ENCODE measurements at places on chromosomes 3 and 15.
A peak's percentile ranks its signal among the peaks of the same experiment; 100 is the strongest.

DNA sequence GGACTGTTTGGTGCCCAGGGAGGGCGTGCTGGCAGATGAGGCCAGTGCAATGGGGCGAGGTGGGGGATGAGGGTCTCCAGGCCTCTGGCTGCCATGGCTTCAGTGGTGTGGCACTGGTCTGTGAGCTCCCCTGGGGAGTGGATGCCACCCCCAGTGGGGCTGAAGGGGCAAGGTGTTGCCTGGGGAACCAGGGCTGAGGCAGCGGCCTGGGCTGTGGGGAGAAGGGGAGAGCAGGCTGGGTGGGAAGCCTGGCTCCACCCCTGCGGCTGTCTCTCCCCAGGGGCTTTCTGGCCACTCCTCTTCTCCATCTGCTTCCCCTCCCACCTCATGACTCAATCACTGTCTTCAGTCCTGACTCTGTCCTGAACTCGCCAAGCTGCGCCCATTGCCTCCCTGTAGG lies 88.4 kb upstream of the TLE3 start:
- no peak for DNase-seq

DNA sequence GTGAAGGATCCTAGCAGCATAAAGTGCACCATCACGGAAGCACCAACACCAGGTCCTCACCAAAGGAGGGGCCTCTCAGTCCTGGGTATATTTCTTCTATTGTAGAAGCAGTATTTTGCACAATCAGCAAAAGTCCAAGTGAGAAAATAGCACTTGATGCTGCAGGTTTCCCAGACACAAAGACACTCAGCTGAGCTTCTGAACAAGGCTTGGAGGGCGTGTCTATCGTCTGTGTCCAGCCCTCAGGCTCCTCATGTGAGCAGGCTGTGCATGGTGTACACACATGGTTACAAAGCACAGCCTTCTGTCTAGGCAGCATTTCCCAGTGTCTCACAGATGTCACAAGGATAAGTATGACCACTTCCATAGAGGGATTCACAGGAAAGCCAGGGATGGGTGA lies 98.3 kb upstream of the SPATA12 start:
- no peak for DNase-seq

DNA sequence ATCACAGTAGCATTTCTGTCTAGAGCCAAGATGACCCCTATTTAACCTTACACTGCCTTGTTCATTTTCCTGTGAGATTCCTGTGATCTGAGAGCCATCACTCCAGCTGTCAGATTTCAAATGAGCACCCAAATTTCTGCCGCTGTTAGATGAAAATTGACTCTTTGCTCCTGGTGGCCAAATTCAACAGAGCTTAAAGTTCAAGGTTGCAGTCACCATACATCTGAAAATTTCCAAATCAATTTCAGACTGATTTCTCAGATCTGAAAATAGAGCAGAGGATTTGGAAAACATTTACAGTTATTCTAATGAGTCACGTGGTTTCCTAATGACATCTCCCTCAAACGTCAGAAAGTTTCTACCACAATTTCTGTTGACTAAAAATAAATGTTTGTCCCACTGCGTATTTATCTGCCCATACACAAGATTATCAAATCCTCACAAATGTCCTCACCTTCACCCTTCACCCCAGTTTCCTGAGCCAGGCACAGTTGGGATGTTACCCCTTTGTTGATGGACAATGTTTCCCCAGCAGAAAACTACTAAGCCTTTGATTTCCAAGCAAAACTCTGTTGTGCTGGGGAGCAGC lies 16.4 kb downstream of the HDC start:
- no peak for DNase-seq

- peak; percentile 66 for DNase-seq
Measured at GRCh38 chr15:59622289-59622688, 10.7 kb downstream of the GCNT3 start.

GRCh38 chr15:31214864-31215489 lies 111.7 kb upstream of the KLF13 start:
- no peak for DNase-seq

DNA sequence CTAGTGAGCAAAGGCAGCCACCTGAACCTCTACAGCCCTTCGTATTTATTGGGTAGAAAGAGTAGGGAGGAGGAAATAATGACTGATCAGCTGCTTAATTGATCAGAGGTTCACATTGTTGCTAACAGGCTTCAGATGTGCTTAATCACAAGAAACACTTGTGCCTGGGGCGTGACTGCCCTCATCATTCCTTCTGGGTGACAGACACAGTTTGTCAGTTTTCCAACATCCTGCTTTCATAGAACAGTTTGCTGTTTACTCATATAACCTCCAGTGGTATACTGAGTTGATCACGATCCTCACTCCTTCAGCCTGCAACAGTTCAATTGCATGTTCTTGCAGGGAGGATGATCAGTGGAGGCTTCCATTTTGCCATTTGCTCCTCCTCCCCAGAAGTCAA lies 13.6 kb upstream of the CASR start:
- no peak for DNase-seq

- no peak for DNase-seq
Measured at GRCh38 chr3:138908846-138909245, 38.1 kb downstream of the FOXL2 start.
